ENCODE measurements at places on chromosomes 2 and 18.

GRCh38 chr2:157488877-157489276 lies 45.0 kb upstream of the CYTIP start:
- DNase-seq, result no peak

DNA sequence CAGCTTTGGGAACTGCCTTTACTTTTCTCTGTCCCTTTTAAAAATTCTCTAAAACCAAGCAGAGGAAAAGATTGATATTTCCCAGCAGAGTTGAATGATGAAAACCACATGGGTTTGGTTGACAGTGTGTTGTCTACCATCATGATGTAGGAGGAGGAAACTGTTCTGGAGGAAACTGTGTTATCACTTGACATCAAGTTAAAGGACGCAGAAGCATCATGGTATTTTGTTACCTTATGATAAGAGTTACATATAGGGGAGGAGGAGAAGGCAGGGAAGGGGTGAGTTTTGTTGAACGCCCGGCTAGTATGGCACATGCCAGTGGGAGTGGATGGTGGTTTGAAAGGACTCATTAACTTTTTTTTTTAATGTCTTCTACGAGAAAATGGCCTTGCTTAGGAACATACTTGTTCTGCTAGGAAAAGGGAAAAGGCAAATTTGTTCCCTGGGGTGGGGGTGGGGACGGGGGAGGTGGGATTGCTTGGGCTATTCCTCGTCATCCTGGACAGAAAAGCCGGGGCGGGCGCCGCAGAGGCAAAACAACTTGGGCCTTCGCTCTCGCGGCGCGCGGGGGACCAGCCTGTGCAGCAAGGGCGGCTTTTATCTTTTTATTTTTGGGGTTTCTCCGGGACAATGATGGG lies 766 bp downstream of the TMEM17 start:
- DNase-seq, result no peak

- no peak for DNase-seq
Observed at GRCh38 chr2:163580757-163581156, 155.1 kb downstream of the FIGN start.

DNA sequence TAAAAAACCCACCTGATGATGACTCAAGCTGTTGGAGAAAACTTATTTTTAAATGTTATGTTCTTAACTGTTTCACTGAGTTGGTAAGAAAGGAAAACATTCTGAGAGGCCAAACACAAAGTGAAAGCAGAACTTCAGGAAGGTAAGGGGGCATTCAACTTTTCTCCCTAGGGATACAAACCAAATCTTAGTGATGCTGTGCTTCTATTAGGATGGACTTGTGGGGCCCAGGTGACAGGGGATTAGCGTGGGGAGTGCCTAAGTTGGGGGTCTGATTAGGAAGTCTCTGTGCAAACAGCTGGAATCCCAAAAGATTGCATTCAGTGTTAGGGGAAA lies 18.5 kb downstream of the PDCL3 start:
- no peak for DNase-seq

- DNase-seq, result no peak
Observed at GRCh38 chr2:46306330-46306751, 9.1 kb downstream of the EPAS1 start.

DNA sequence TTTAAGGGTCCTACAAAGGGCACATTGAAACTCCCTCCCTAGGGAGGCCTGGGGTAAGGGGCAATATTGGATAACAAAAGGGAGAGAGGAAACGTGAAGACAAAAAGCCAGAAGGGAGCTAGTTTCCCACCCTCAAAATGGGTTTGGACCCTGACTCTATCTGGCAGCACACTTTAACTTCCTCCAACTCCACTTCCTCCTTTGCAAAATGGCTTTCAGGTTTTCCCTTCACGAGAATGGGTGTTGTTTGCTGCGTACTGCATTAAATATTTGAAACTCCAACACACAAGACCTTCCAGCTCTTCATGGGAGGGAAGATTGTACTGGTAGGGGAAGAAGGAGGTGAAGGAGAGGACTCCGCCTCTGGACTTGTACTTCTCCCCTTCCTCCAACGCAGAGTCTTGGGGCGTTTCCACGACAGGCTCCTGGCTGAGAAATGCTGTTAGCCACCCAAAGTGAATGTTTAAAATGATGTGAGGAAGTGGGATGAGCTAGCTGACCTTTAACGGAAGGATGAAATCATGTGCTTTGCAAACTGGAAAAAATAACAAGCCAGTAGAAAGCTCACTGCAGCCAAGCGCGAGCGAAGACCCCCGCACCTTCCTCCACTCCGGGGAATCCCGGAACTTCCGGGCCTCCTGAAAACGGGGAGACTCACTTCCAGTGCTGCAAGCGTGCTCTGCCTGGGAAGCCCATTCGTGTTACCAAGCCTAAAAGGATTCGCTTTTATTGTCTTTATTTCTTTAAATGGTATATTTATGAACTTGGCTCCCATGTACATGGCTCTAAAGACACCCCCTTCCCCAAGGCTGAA lies 85.6 kb downstream of the VIT start:
- no peak for DNase-seq

- DNase-seq, result no peak
Observed at GRCh38 chr18:61710082-61710620, 182.7 kb downstream of the RNF152 start.

GRCh38 chr2:200966770-200967169 lies 3.3 kb upstream of the ORC2 start:
- DNase-seq, result peak; percentile 38

GRCh38 chr2:68948710-68949109 lies 4.0 kb downstream of the GKN2 start:
- no peak for DNase-seq

- no peak for DNase-seq
Observed at GRCh38 chr2:205684871-205685313, 2.6 kb downstream of the NRP2 start.

DNA sequence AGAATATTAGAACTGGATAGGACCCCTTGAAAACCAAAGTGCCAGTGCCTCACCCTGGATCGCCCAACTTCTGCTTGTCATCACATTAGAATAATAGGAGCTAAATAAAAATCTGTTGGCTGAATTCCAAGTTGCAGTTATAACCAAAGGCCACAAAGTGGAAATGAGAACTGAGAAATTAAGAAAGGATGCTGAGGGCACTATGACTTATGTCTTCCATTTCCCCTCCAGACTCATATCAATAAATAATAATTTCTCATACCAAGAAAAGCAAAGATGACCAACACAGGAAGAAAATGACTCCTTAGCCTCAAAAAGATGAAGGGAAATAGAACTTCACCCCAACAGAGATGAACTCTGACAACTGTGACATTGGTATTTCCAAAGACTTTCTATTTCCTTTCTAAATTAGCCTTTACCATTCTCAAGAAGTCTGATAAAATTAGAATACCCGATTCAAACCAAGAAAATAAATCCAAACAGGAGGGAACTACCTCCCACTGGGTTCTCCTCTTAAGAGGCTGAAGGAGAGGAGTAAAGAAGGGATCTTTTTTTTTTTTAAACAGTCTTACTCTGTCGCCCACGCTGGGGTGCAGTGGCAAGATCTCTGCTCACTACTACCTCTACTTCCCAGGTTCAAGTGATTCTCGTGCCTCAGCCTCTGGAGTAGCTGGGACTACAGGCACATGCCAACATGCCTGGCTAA lies 46.5 kb upstream of the EPG5 start:
- DNase-seq, result no peak

DNA sequence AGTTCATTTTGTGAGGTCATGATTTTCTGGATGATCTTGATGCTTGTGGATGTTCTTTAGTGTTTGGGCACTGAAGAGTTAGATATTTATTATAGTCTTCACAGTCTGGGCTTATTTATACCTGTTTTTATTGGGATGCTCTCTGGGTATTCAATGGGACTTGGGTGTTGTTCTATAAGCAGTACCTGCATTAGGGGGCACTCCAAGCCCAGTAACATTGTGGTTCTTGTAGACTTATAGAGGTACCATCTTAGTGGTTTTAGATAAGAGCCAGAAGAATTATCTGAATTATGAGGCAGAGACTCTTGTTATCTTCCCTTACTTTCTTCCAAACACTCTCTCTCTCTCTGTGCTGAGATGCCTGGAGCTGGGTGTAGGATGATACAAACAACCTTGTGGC lies 470.0 kb downstream of the PIK3C3 start:
- DNase-seq, result no peak

GRCh38 chr2:128261245-128262128 lies 57.2 kb downstream of the HS6ST1 start:
- DNase-seq, result no peak

DNA sequence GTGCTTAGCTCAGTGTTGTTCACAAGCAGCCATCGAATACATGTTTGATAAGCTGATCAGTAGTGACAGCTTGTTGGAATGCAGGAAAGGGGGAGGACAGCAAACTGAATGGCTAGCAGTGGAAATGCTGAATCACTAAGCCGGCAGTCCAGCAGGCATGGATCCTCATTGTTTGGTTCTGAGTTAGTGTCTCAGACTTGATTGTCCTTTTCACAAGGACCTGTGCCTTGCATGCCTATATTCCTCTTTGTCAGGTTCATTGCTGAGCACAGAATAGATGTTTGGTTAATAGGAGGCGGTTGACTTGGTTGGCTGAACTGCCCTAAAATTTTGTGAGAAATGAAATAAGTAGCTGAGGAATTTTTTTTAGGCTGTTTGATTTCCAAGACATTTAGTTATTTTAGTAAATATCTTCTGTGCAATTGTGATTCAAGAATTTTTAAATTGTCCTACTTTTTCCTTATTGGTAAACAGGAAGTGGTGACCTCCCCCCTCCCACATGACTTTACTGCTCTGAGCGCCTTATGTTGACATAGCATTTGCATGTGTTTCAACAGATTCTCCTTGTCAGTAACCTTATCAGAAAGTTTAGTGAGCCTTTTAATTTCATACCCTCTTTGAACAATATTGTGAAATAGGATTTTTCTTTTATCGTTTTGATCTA lies 21.4 kb upstream of the STON1 start:
- DNase-seq, result no peak

GRCh38 chr2:127423478-127423843 lies 5.2 kb downstream of the PROC start:
- no peak for DNase-seq

- DNase-seq, result no peak
Observed at GRCh38 chr2:194854941-194855340, 802.1 kb upstream of the SLC39A10 start.

GRCh38 chr2:235955664-235956063 lies 212.5 kb downstream of the GBX2 start:
- DNase-seq, result no peak

DNA sequence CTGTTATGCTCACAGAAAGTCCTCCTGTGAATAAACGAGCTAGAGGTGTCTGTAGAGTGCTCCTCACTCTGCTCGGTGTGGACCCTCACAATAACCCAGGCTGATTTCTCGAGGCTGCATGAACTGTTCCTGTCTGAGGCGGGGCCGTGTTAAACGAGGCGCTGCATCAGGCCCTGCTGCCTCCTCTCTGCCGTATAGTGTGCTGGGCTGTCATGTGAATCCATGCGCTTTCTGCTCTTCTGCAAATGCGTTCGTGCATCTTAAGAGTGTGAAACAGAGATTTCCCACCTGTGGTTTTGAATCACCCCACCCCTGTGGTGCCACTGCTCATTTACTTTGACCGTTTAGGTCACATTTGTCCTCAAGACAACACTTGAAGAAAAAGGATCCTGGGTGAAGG lies 26.2 kb downstream of the TRAF3IP1 start:
- DNase-seq, result no peak

- DNase-seq, result no peak
Observed at GRCh38 chr2:134823431-134823830, 15.0 kb upstream of the ACMSD start.

- no peak for DNase-seq
Observed at GRCh38 chr18:48844271-48844670, 106.5 kb downstream of the SMAD7 start.

DNA sequence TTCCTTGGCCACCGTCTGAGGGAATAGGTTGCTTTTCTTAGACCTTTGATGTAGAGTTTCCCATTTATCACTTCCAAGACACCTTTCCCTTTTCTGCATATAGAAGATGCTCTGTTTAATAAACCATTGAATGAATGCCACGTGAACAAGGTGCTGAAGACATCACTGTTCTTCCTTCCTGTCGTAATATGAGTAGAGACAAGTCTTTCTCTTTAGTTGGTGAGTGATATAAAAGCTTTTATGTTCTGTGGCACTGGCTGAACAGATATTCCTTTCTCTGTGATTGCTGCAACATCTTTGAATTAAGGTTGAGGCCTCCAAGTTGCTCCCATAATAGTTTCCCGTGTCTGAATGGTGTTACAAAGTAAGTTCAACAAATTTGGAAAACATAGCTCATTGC lies 38.7 kb downstream of the TTC39C start:
- DNase-seq, result no peak

- DNase-seq, result no peak
Observed at GRCh38 chr2:207160115-207160514, 5.6 kb downstream of the KLF7 start.

GRCh38 chr18:63773551-63773950 lies 1.7 kb upstream of the SERPINB7 start:
- no peak for DNase-seq

- DNase-seq, result no peak
Observed at GRCh38 chr18:13233787-13234783, 15.5 kb downstream of the LDLRAD4 start.

- no peak for DNase-seq
Observed at GRCh38 chr18:6444466-6445228, 29.9 kb upstream of the L3MBTL4 start.

DNA sequence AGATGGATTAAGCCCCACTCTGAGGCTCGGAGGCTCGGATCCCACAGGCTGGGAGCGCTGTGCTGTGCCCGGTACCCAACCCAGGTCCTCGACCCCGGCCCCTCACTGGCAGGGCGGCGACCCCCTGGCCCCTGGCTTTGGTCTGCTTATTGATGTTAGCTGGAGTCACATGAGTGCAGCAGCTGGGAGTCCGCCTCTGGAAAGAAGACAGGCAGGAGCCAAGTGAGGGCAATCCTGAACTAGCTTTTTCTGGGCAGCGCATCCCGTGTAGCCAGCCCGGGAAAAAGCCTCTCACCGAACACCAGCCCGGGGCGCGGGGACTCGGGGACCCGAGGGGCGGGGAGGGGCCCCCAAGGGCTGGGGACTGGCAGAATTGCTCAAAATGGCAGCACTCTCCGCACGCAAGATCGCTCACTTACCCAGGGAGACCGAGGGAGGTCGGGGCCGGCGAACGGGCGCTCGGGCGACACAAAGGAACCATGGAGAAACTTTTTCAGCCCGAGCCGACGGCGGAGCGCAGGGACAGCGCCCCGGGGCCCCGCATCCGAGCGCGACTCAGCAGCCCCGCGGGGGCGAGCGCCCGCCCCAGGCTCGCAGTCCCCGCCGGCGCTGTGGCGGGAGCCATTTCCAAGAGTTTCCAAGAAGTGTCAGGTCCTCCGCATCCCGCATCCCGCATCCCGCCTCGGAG lies 567 bp downstream of the TMEM200C start:
- DNase-seq, result no peak

- DNase-seq, result no peak
Observed at GRCh38 chr2:230872151-230872967, 7.6 kb downstream of the ITM2C start.

DNA sequence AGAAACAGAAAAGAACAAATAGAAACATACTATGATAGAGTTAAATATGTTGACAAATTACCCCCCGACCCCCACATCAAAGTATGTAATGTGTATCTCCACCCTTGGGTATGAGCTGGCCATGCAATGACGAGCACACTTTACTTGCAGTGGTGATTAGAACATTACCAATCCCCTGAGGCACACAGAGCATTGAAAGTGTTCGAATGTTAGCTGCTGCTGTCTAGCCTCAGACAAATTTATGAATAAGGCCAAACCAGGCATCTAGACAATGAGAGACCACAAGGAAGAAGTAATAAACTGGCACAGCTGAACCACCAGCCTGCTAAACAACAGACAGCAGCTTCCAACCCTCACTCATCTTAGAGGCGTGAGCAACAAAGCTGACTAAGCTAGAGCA lies 380.5 kb downstream of the DSEL start:
- DNase-seq, result no peak

GRCh38 chr2:222813177-222813843 lies 47.5 kb upstream of the ACSL3 start:
- no peak for DNase-seq

Data from Kasumi-1 (cell line).